AG20443 (cell line): ENCODE measurements at places on chromosomes 12 and 14.

DNA sequence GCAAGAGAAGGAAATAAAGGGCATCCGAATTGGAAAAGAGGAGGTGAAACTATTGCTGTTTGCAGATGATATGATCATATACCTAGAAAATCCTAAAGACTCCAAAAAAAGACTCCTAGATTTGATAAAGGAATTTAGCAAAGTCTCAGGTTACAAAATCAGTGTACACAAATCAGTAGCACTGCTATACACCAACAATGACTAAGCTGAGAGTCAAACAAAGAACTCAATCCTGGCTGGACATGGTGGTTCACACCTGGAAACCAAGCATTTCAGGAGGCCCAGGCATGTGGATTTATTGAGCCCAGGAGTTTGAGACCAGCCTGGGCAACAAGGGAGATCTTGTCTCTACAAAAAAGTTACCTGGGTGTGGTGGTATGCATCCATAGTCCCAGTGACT lies 188.7 kb upstream of the PLXNC1 start:
- DNase-seq: no peak

DNA sequence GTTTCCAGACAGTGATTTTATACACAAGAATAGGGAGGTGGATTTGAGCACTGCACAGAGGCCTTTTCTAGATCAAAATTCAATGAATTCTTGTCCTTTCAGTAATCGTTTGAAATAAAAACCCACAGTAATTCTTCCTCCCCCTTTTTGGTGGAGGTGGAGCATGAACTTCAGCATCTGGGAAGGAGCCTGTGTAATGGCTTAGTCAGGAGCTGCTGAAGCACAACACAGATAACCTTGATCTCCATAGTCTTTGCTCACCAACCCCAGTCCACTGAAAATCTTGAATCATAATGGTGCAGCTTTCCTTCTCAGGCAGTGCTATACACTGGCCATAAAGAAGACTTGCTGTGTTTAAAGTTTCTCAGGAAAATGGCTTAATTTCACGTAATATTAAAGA lies 6.4 kb upstream of the TBPL2 start:
- DNase-seq: peak; percentile 70

- DNase-seq: no peak
These were observed 4.5 kb downstream of the MSI1 start for GRCh38 chr12:120364487-120364886.

GRCh38 chr12:69585189-69586062 lies at the start of gene CCT2:
Gene CCT2 (plus strand): TSS chr12:69585459. CDS start chr12:69585522, 63 bp downstream.
- DNase-seq: peak; percentile 99

DNA sequence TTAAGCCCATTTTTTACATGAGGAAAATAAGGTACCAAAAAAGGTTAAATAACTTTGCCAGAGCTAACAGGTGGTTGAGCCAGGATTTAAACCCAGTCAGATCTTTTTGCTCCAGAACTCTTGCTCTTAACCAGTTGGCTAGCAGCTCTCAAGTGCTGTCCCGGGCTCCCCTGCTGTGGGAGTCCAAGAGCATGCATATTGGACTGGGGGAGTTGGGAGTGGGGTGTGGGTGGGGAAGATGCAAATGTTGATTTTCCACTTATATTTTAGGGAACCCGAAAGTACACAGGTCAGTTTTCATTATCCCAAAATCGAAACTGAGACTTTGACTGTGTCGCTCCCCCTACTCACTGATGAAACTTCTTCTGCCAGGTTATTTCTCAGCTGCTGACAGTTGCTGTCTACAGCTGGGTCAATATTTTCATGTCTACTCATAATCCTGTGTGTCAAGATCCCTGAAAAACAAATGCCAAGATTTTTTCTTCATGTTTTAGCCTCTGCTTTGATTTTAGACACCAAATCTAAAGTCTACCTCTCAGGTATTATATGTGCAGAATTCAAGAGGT lies 172.3 kb upstream of the TMPO start:
- no peak for DNase-seq

- DNase-seq: peak; percentile 43
These were observed 41.8 kb downstream of the SMOC1 start for GRCh38 chr14:69921052-69921451.

GRCh38 chr14:53360829-53361228 lies 207.7 kb upstream of the DDHD1 start:
- no peak for DNase-seq

DNA sequence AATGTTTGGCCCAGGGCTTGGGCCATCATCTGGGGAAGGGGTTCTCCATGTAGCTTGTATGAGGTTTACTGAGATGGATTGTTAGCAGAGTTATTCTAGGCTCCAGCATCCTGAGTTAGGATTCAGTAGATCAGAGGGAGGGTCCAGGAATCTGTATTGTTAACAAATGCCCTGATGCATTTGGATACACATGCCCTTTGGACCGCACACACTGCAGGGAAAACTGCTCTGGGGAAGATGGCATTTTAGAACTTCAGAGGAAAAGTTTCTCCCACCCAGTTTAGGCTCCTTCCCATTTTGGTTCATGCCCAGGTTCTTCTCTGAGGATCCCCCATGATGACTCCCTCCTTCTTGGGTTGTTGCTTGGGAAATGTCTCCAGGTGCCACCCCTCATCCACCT lies 193.3 kb downstream of the KTN1 start:
- DNase-seq: no peak

DNA sequence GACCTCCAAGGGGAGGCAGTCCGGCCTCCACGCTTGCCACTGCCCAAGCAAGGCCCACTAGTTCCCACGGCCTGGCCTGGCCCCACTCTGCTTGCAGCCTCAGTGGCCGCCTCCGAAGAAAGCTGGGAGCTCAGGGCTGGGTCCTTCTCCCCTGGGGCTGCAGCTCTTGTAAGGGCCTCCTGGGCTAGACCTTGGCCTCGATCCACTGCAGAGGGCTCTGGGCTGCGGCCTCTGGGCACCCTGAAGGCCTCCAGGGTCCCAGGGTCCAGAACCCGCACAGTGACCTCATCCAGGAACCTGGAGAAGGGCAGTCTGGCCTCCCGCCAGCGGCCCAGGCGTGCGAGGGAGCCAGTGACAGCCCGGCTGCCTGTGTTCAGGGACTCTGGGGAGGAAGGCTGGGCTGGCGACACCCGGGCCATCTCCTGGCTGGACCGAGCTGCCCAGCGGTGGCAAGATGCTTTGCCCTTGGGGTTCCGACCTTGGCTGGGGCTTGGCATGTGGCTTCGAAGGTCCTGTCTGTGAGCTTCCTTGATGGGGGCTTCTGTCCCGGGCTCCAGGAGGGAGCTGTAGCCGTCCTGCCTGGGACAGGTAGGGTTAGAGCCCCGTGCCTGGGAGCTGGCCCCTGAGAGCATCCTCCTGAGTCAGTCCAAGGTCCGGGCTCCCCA lies 9.8 kb downstream of the BEGAIN start:
- no peak for DNase-seq

GRCh38 chr12:75683220-75683619 lies 171.8 kb upstream of the KRR1 start:
- no peak for DNase-seq

DNA sequence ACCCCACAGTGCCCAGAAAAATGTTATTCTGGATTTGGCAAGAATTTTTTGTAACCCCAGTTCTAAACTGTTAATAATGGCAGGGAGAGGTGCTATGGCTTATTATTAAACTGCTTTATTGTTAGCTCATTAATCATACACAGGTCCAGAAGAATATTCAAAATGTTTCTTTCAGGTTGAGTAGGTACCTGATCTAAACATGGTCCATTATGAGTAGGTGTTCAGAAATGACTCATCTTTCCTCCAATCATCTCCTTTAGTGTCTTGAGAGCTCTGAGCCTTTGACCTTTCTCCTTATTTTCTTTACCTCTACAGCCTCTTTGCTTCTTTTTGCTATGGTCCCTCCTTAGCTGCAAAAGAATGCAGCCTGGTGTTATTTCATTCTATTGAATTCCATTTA lies 211.0 kb upstream of the GARIN6 start:
- no peak for DNase-seq

- peak; percentile 46 for DNase-seq
These were observed 69.8 kb upstream of the IFNG-AS1 start for GRCh38 chr12:67919406-67919805.

- DNase-seq: no peak
These were observed 173.5 kb upstream of the LHX5 start for GRCh38 chr12:113645183-113645582.

DNA sequence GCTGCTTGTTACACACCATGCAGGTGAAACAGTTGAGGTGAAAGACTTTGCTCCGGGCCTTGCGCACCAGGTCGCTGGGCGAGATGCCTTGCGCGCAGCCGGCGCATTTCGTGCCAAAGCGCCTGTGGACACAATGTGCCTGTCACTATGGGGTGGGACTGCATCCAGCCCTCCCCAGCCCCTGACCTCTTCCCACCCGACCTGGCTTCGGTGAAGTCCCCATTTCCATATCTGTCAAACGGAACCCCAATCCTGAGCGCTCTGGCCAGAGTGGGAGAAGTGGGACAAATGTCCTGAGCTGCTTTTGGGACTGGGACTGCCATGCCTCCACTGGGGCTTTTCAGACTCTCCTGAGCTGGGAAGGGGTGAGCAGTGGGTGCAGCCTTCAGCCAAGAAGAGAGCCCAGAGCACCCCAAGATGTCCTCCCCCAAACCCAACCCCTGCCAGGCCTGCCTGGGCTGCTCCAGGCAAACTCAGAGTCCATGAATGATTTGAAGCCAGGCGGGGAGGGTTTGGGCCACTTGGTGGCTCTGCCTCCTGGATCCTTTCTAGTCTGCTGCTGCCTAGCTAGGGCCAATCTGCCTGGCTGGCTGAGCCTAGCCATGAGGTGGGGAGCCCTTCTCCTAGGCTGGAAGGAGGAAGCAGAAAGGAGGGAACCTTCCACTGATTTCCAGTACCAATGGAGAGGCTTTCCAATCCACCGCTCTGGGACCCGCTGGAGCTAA lies 2.3 kb downstream of the LHX5 start:
- DNase-seq: no peak

DNA sequence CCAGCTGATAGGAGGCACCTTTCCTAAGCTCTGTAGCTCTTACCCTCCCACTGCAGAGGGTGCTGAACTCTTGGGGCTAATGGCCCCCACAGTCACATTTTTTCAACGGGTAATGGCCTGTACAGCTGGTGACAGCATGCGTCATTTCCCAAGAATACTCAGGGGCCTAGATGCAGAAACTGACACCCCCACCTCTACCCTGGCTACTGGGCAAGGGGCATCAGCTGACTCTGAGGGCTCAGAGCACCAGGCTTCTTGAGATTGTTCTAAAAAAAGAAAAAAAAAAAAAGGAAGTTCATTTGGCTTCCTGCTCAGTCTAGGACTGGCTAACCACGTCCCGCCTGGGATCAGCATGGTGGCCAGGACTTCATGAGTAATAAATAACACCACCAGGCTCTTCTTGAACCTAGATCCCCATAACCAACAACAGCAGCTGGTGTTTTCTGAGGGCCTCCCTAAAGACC lies 35.2 kb downstream of the ZFP36L1 start:
- DNase-seq: peak; percentile 53

DNA sequence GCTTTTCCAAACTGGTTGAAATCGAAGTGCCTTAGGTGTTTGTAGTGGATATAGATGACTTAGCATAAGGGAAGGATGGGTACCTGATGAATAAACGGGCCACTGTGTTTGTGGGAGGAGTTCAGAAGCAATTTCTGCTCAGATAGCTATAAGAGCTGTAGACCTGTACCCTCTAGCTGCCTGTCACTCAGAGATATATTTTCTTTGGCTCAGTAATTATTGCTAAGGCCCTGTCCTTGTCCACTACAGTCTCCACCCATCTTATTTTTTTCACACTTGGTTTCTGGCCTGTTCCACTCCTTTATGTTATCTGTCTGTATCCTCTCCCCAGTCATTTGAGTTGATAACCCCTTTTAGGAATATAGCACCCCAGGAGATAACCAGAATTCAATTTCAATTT lies 74.8 kb upstream of the RMST start:
- no peak for DNase-seq

DNA sequence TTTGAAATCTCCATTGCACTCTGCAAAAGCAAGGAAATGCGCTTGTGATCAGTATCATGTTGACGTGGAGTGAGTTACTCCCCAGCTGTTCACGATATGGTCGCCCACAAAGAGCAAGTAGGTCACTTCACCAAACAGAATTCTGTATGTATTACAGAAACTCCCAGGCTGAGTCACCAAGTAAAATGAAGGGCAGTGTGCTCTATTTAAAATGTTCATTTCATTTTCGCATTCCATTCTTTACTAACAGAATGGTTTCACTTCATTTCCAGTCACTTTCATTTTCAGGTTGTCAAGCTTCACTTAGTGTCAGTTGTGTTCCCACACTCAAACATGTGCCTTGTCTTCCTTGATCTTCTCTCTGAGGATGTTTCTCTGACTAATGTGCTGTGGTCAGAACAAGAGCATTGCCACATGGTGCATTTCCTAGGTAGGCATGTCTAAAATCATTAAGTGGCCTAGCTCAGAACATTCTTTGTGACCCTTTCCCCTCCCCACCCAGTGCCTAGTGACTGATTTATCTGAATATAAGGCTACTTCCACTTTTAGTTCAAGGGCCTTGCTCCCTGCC lies 391.2 kb downstream of the RAD51B start:
- DNase-seq: peak; percentile 73

DNA sequence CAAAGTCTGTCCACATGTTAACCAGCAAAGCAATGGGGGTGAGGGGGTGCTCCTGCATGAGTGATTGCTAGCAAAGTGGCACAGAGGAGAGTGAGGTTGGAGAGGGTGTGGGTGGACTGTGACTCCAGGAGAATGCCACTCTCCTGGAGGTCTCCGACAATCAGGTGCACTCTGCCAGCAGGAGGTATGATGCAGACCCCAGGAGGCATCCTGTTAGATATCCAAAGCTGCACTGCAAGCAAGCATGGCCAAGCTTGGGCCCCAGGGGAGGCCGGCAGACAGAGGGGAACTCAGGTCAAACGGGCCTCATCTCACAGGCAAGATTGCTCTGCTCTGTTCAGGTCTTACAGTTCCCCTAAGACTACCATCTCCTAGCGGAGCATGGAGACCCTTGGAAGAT lies 73.5 kb upstream of the ALX1 start:
- DNase-seq: no peak

GRCh38 chr12:68439368-68440045 lies 107.3 kb upstream of the MDM1 start:
- DNase-seq: no peak

DNA sequence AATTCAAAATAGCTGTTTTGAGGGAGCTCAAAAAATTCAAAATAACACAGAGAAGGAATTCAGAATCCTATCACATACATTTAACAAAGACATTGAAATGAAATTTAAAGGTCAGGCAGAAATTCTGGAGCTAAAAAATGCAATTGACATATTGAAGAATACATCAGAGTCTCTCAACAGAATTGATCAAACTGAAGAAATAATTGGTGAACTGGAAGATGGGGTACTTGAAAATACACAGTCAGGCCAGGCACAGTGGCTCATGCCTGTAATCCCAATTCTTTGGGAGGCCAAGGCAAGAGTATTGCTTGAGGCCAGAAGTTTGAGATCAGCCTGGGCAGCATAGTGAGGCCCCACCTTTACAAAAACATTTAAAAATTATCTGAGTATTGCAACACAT lies 34.1 kb upstream of the DHRS7 start:
- no peak for DNase-seq
